ENCODE measurements at places on chromosomes 5 and 9.

- no peak for DNase-seq
Observed at GRCh38 chr5:119049824-119050449, 20.9 kb upstream of the DMXL1 start.

DNA sequence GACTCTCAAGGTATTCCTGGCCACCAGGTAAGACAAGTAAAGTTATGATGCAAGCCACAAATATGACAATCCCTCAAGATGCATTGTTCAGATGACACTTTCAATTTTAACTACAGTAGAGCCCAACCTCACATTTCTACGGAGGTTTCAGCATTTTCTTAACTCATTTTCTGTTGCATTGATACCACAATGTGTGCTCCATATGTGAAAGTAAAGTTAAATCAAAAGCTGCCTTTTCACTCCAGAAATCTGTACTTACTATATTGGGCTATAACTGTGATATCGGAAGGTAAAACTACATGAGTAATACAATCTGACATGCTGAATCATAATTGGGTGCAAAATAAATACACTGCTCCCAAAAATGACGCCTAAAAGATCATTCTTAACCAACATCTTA is 333.6 kb upstream of the MEF2C start:
- DNase-seq, result no peak

DNA sequence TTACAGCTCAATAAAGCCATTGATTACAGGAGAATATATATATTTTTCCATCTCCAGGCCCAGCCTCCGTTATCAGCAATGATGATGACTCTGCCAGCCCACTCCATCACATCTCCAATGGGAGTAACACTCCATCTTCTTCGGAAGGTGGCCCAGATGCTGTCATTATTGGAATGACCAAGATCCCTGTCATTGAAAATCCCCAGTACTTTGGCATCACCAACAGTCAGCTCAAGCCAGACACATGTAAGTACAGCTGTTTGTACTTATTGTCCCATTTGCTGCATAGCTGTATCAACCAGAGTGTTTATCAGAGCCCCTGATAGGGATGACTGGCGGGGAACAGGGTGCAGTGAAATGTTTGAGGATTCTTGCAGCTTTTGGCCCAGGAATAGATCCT is 197.7 kb downstream of the NTRK2 start:
- DNase-seq, result no peak

- no peak for DNase-seq
Observed at GRCh38 chr5:83740741-83741140, 20.1 kb upstream of the HAPLN1 start.

- no peak for DNase-seq
Observed at GRCh38 chr5:174724484-174725260, at the start of gene MSX2. Gene MSX2, plus strand, starts transcription at chr5:174724582. Its CDS starts 78 bp downstream, at chr5:174724660.

DNA sequence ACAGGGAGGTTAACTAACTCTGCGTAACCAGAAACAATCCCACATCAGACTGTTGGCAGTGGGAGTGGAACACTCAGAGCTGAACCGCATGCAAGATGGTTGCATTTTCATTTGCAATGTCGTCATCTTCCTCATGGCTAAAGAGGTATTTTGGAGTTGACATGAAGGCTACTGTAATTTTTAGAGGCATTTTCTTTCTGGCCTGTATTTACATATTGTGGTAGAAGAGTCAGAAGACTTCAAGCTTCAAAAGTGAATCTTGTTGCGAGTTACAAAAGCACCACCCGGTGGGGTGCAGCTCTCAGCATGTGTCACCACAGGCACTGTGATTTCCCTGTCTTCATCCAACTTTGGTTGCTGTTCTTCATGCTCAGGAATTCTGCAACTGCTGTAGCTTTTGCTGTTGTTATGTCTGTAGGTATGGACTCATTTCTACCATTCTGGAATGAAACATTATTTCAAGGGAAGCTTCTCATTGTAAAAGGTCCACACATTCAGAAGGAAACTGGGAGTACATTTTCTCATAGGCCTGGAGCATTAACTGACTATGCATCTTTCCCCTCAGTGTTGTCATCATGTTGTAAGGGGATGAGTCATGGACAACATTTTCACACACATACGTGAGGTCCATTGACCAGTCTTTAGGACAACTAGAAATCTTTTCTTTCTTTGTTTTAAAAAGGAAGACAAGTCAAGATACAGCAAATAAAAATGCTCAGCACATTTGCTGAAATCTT is 35.4 kb upstream of the GDNF start:
- DNase-seq, result no peak

All from esophagus squamous epithelium (tissue), 5 donors.